Karpas-422 (cell line): ENCODE measurements at places on chromosomes 4 and X. TPM values are rescaled to one million over a fixed set of nuclear protein-coding genes. Genes with fewer than 3 reads are reported as not detected.

CCKAR gene
- total RNA-seq = not detected in 2 replicates

FAM184B gene
- not detected in 2 replicates for total RNA-seq

ADH5 gene
- total RNA-seq = 64.3 and 67.7 TPM in 2 replicates

TXLNG gene
- total RNA-seq = 28.2 and 42.2 TPM in 2 replicates

CDKL5 gene
- 0.82 and 2.1 TPM in 2 replicates for total RNA-seq

SPATA4 gene
- not detected in 2 replicates for total RNA-seq

TMEM47 gene
- total RNA-seq = not detected in 2 replicates

GRCh38 chr4:14893713-14894112, 108.6 kb upstream of the CPEB2 start:
- DNase-seq = no peak

DNA sequence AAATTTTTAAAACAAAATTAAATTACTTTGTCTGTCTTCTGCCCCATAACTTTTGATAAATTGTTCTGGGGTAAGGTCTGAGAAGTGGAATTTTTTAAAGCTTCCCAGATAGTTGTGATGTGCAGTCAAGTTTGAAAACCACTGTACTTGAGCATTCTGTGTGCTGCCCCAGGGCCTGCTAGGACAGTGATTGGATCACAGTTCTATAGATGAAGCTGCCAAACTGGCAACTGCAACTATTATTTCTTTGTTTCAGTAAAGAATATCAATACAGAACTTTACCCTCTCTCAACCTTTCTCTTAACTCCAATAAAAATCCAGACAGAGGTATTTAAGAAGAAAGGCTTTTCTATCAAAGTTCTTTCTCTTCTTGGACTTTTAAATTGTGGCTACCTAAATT, at the start of gene OPRPN:
Gene OPRPN, plus strand, starts transcription at position 361 of the 400 bp plus-strand sequence. CDS start 1,346 bp downstream, outside the sequence.
- DNase-seq = no peak

GRCh38 chr4:71377561-71377960, 38.7 kb downstream of the SLC4A4 start:
- DNase-seq = no peak

- peak; percentile 39 for DNase-seq
These were observed 73.2 kb upstream of the UCP1 start for GRCh38 chr4:140641789-140642439.

GRCh38 chrX:14630733-14631132, 101.4 kb downstream of the GLRA2 start:
- peak; percentile 64 for DNase-seq

DNA sequence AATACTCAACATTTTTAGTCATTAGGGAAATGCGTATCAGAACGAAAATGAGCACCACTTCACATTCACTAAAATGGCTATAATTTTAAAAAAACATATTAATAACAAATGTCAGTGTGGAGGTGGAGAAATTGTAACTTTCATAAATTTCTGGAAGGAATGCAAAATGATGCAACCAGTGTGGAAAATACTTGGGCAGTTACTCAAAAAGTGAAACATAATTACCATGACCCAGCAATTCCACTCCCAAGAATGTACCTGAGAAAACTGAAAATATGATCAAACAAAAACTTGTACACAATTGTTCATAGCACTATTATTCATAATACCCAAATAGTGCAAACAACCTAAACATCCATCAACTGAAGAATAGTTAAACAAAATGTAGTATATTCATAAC, 76.1 kb upstream of the FAM241A start:
- DNase-seq = no peak

- DNase-seq = no peak
These were observed 420.9 kb upstream of the ATOH1 start for GRCh38 chr4:93407493-93408275.

DNA sequence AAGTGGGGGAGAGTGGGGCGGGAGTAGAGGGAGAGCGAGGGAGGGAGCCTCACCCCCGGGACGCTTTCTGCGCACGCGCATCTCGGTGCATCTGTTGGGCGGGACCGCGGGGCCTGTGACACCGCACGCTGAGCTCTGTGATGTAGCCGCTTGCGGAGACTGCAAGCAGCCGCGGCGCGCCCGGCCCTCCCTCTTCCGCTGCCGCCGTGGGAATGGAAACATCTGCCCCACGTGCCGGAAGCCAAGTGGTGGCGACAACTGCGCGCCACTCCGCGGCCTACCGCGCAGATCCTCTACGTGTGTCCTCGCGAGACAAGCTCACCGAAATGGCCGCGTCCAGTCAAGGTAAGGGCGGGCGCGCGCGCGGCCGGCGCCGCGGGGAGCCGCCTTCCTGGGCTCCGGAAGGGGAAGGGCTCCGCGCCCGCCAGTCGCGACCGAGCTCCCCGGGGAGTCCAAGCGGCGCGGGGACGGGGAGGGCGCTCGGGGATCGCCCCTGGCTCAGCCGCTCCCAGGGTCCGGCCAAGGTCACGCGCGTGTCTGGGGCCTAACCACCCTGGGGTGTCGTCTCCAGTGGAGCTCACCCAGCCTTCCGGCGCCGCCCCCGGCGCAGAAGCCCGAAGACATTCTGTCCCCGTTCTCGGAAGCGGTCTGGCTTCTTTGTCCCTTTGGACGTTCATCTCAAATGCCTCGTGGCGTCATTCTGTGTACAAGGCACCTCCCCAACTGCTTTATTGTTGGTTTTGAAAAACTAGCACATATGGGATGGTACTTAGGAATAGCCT, at the start of gene FUNDC2:
Gene FUNDC2, plus strand, starts transcription at position 118 of the 782 bp plus-strand sequence. Its CDS starts 95 bp downstream, at position 213.
- peak; percentile 96 for DNase-seq

GRCh38 chr4:112145326-112145789, at the start of gene FAM241A:
Gene FAM241A (plus strand): TSS chr4:112145454. CDS start chr4:112145581, 127 bp downstream.
- peak; percentile 89 for DNase-seq

DNA sequence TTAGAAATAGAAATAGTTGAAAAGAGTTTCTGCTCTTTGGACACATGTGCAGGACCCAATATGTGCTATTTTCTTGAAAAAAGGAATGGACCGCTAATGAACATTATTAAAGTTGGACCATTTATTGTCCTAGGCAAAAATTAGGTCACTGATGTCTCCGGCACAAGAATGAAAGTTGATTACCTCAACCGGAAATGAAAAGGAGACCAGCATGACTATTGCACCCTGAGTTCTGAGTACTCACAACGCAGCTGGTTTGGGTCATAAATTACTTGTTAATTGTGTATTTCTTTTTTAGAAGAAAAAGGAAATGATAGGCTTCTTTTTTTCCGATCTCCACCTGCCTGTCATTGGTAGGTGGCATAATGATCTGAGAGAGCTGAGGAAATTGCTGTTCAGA, 232.7 kb downstream of the ARHGAP24 start:
- no peak for DNase-seq

- DNase-seq = no peak
These were observed 30.6 kb upstream of the PLAC1 start for GRCh38 chrX:134688839-134689238.
